Ammon's horn (tissue), 1 donor: ENCODE measurements at places on chromosomes 5 and 9.

DNA sequence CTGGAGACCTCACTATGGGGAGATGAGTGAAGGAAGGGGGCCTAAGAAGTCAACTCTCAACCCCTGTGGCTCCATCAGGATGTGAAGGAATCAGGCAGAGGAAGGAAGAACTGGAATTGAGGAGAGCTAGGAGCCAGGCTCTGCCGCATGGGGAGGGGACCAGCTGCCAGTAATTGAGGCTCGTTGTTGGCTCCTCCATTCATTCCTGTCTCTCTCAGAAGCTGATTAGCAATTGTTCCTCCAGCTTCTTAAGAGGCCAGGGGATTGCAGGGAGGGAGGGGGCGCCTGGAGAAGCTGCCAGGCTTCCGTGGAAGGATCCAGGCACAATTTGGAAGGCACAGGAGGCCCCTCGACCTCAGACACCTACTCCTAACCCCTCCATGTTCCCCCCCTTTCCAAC, 20.5 kb upstream of the TTLL11 start:
- DNase-seq: no peak

DNA sequence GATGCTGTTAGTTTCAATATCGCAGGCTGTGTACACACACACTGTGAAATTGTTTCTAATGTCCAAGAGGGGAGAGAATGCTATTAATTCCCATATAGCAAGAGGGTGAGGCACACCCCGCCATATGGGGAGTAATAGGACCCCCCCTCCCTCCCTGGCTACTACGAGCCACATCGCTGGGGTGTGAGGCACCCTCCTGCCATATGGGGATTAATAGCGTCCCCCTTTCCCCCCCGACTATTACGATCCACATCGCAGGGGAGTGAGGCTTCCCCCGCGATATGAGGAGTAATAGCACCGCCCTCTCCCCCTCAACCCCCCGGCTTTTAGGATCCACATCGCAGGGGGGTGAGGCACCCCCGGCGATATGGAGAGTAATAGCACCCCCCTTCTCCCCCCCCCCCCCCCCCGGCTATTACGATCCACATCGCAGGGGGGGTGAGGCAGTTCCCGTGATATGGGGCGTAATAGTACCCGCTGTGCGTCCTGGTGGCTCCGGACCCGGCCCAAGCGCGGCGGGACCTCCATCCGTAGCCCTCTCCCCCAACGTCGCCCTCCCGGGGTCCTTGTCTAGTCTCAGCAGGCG, 494 bp upstream of the STK32A start:
- no peak for DNase-seq

GRCh38 chr5:175847061-175847460, 24.3 kb upstream of the CPLX2 start:
- DNase-seq: no peak

DNA sequence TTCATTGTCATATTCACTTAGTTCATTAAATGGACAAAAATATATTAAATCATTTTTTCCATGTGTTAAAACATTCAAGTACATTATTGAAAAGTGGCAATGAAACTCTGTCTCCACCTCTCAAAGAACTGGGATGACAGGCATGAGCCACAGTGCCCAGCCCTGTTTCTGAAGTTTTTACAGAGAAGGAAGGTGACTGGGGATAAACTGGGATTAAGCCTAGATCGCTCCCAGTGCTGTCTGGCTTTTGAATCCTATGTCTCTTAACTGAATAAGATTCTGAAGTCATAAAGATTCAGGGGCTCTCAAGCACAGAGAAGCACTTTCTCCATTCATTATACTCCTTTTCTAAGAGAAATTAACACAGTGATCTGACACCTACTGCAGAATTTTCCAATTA, 88.3 kb downstream of the SLC38A9 start:
- no peak for DNase-seq

DNA sequence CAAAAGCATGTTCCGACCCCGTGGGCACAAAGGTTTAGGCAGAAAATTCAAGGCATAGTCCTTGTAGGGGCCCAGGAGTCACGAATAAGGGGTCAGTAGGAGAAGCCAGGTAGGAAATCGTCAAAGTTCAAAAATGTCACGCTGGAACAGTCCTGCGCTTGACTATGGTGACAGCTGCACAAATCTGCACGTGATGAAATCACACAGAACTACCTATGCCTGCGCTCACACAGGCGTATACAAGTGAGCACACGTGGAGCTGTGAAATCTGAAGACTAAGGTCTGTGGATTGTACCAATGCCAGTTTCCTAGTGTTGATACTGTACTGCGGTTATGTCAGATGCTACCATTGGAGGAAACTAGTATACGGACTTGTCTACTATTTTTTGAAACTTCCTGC, 303.1 kb upstream of the PANK3 start:
- no peak for DNase-seq

GRCh38 chr5:122723606-122724352, 51.1 kb upstream of the SNX2 start:
- peak; percentile 21 for DNase-seq

DNA sequence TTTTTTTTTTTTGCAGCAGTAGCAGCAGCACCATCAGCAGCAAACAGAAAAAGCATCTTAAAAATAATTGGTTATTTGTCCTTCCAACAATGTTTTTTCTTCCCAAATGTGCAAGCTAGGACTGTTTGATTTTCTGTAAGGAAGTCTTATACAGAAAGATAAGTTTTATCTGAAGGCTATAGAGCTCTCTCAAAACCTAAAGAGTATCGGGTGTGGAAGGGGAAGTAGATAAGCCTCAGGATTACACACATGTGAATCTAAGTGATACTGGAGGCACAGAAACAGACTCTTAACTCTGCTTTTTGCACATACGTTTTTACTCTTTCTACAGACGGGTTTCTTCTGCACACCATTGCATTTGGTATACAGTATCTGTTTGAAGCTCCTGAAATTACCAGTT, 184.4 kb upstream of the FTMT start:
- no peak for DNase-seq

DNA sequence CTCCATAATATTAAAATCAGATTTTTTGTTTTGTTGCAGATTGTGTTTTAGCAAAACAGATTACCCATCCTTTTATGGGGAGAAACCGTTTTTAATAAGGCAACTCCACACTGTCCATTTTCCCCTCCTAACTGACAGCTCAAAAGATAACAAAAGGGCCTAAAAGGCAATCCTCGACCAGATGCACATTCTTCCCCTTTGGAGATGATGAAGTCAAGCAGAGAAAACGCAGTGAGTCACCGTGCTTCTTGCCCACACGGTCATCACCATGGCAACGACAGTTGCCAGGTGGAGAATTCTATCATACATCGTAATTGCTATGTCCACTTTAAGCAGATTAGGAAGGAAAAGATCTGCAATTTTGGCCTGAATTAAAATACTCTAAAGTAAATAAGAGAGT, 96.4 kb downstream of the DIRAS2 start:
- peak; percentile 41 for DNase-seq

DNA sequence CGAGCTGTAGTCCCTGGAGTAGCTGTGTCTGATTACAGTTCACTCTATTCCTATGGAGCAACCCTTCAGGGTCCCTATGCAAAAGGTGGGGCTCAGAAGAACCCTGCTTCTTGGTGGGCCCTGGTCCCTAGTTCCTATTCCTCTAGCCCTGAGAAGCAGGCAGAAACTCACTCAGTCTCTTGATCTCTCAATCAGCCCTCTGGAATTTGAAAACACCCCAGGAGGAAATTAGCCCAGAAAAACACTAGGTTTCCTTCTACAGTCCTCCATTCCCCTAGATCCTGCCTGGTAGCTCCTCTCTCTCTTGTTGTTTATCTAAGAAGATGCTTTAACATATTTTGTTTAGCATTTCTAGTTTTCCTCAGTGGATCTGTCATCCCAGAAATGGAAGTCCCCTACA, 7.6 kb downstream of the RGS3 start:
- no peak for DNase-seq

DNA sequence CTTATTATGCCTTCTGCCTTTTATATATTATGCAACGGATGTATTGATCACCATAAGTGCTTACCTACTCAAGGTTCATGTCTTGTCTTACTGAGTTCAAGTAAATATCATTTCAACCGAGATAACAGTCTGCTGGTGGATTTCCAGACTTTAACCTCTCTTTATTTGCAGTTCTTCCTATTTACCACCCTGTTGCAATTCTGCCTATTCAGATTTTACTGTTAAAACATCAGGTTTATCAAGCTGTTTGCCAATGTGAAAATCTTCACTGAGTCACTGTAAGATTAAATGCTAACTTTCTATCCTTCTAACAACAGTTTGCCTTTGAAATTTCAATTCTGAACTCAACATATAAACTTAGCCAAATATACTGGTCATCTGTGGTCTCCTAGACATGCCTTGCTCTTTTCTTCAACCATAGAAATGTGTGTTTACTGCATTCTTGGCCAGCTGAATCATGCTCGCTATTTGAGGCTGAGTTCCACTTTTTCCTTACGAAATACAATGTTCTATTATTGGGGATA, 471.7 kb upstream of the RORB start:
- no peak for DNase-seq

DNA sequence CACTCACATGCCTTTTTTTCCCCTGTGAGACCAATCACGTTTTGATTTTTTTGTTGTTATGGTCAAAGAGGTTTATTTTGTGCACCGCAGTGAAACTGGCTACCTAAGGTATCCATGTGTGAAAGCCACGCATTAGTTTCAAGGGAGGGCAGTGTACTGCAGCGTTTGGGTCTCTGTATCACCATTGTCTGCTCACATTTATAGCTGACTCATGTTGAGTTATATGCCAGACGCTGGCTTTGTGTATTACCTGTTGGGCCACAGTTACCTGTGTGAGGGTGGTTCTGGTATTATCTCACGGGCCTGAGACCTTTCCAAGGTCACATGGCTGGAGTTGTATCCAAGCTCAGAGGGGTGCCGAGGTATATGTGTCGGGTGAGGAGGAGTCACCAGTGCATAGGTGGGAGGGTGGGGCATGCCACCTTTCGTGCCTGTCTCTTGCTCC, 75.8 kb downstream of the ARHGAP26 start:
- no peak for DNase-seq

DNA sequence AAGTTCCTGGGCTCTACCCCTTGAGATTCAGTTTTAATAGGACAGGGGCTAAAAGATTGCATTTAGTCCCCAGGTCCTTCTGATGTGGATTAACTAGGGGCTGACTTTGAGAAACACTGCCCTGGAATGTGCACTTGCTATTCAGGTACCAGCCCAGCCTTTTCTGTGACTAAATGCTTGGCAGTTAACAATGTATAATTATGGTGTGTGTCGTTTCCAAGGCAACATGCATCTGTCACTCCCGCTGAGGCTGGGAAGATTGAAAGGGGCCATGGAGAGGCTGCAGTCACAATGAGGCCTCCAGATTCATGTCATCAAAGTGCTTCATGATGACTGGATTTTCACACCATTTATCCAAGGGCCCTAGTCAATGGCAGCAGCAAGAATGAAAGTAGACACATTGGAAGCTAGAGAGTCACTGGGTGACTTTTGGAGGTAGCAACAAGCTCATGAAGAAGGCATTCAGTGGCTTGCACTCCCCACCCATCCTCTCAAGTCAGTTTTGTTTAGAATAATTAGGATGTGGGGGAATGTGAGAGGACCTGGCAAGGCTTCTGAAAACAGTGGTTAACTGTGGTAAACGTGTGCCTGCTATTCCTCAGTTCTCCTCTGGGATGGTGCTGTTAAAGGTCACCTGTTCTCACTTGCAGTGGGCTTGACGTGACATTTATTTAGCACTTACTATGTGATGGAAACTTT, 28.3 kb downstream of the RAI14 start:
- DNase-seq: peak; percentile 61

DNA sequence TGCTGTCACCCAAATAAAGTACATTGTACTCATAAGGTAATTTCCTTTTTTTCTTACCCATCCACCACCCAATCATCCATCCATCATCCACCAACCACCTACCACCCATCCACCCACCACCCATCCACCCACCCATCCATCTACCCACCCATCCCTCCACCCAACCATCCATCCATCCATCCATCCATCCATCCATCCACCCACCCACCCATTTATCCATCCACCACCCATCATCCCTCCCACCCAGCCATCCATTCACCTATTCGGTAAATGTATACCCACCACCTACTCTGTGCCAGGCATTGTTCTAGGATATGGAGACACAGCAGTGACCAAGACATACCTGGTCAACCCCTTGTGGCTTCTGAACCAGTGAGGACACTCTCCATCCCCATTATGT, 25.1 kb downstream of the MGAT1 start:
- DNase-seq: no peak

DNA sequence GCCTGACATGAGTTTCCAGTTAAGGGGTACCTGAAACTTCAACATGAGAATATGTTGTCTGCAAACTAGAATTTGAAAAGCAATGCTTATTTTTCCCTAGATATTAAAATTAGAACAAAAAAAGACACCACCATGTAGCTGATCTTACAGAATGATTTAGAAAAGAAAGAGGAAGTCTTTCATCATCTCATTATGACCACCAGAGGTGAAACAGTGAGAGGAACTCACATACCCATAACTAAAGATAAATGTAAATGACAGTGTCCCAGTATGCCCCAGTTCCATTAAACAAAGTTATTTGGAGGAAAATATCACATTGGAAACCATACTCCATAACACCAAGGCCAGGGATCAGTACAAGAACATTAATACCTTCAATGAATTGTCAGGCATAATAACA, 6.9 kb downstream of the TAF7 start:
- DNase-seq: no peak

DNA sequence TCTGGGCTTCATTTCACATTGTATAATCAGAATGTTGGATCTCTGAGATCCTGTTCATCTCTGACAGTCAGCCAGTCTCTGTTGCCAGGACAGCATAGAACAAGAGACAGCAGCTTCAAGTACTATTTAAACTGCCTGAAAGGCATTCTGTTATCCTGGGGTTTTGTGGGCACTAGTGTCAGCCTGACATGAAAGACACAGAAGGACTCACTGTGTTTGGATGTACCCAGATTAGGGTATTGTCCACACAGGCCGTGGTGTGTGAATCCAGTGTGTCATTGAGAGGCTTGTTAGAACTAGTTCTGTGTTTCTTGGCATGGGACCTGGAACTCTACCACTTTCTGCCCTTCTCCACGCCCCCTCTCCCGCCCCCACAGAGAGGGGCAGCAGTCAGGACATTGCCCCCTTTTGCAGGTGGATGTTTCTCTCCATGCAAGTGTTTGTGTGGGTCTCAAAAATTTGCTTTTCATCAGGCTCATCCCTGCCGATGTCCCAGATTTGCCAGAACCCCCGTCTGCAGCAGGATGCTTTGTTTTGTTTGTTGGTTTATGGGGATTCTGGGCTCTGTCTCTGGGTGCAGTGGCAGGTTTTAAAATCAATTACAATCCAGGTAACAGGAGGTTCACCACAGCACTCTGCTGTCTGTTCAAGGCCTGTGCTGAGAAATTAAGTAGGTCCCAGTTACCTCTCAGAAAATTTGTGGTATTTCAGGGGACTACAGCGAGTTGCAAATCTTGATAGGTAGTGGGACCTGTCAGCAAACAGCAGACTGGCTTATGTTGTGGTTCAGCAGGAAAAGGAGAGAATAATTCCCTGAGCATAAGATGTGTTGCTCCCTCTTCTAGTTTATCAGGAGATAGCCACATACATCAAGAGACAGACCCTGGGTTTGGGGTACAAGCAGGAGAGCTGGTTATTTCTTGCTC, 144.6 kb downstream of the DOCK2 start:
- DNase-seq: peak; percentile 17

GRCh38 chr5:138648841-138649240, 73.6 kb upstream of the HSPA9 start:
- DNase-seq: no peak
